NCI-H510A (cell line): ENCODE measurements at places on chromosomes 5 and 9.

DNA sequence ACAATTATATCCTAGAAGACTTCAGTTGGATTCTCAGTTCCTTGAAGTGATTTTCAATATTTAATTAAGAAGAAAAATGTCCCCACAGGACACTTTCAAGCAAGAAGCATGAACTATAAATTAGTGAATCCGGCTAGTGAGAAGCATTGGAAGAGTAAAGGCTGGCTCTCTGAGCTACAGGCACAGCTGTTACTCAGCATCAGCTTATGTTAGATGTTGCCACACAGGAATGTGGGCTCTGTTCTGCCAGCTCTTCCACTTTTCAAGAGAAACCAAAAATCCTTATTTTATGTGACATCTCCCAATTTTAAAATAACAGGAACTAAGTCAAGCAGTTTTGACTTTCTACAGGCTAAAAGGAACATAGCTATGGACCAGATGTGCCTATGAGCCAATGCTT is 14.9 kb downstream of the ZNF474 start:
- DNase-seq: no peak

DNA sequence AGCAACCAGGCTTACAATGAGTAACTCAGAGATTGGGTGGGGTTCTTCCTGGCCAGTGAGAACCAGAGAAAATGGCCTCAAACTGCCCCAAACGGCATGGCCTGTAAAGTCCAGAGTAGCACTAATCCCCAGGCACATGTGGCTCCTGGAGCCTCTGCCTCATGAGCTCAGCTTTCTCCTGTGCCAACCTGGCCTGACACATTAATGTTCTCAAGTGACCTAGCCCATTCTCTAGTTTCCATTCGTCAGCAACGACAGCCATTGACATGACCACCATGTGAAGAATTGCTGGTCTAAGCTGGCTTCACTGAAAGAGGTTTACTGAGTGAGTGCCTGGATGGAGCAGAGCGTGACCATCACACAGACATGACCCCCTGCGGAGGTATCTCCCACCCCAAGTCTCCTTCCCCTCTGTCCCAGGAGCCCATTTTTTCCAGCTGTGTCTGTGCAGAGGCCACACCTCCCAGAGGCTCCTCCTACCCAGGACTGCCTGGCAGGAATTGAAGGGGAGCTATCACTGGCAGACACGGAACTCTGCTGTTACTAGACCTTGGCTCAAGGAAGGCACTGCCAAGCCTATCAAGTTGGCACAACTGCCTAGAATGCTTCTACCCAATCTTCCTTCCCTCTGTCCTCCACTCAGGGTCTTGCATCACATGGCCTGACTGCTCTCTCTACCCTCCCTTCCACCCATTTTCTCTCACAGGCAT is 59.0 kb upstream of the BOD1 start:
- DNase-seq: no peak

- DNase-seq: no peak
These were observed 481.2 kb downstream of the ACTL7B start for GRCh38 chr9:108374626-108375025.

GRCh38 chr5:131245948-131246347 is 17.9 kb upstream of the CDC42SE2 start:
- no peak for DNase-seq
